ENCODE measurements at places on chromosomes 4 and X. TPM values are rescaled to one million over a fixed set of nuclear protein-coding genes. Genes with fewer than 3 reads are reported as not detected.

GRCh38 chrX:149860445-149860844 lies 20.5 kb upstream of the MAGEA8 start:
- DNase-seq, result no peak

GRCh38 chr4:82865592-82865991 lies 25.4 kb downstream of the SEC31A start:
- no peak for DNase-seq

- DNase-seq, result no peak
These were observed 5.2 kb upstream of the AMBN start for GRCh38 chr4:70586841-70587240.

DNA sequence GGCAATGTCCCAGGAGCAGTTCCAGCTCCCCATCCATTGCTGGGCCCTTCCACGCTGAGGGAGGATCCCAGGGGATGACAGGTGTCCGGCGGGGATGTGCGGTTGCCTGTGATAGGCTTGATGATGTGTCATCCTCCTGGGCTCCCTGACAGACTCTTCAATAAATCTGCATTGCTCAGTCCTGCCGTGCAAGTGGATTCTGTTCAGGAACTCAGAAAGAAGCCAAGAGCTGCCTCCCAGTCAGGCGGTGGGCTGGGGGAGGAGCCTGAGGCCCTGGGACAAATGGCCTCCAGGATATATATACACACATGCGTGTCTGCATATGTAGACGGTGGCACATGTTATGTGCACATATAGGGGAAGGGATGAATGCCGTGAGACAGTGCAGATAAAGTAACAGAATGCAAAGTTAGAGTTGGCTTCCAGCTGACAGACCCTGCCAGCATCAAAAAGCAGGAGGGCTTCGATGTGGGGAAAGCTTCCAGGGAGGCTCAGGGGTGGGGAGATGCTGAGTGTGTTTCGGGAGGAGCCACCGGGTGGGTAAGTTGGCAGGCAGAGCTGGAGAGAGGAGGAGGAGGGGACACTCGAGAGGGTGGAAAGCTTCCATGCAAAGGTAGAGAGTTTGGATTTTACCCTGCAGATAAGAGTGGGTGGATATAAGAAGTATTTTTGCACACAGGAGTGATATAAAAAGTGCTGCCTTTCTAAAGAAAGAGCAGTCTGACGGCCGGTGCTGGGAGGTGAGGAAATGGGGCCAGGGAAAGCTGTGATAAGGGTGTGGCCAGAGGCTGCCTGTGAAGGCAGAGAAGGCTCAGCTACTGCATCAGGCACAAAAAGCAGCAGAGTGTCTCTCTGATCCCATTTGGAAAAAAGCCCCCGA lies 28.5 kb upstream of the CRMP1 start:
- DNase-seq, result no peak

- DNase-seq, result no peak
These were observed 200.4 kb downstream of the MAB21L2 start for GRCh38 chr4:150782311-150782710.

DNA sequence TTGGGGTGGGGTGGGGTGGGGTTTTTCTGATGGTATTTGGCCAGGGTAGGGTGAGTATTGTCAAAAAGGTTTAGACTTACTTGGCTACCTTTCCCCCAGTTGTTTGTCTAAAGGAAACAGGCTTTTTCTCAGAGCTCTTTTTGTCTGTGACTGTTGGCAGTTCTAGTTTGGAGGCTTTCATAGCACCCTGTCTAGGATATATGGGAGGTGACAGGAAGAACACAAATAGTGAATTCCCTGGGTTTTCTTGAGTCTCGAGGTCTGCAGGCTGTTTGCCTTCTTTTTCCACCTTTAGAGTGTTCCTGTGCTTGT lies 13.5 kb downstream of the RPS6KA3 start:
- DNase-seq, result no peak

GRID2 gene
- not detected for total RNA-seq
